ENCODE measurements at places on chromosomes 5 and 9.

- DNase-seq, result no peak
Measured at GRCh38 chr5:173878224-173878967, 9.8 kb upstream of the CPEB4 start.

DNA sequence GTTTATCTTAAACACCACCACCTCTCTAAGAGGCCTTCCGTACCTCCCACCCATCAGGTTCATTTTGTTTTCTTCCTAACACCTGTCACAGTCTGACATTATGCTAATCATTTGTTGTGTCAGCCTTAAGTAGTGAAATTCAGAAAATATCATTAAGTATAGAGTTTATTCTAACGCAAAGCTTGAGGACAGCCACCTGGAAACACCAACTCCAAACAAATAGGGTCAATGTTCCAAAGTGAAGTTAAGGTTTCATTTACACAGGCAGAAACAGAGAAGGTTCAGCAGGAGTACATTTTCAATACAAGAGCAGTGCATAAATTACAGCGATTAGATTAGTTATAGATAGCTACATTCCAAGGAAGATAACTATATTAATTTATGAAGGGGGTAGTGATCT lies 1.3 kb upstream of the SMC5 start:
- no peak for DNase-seq

DNA sequence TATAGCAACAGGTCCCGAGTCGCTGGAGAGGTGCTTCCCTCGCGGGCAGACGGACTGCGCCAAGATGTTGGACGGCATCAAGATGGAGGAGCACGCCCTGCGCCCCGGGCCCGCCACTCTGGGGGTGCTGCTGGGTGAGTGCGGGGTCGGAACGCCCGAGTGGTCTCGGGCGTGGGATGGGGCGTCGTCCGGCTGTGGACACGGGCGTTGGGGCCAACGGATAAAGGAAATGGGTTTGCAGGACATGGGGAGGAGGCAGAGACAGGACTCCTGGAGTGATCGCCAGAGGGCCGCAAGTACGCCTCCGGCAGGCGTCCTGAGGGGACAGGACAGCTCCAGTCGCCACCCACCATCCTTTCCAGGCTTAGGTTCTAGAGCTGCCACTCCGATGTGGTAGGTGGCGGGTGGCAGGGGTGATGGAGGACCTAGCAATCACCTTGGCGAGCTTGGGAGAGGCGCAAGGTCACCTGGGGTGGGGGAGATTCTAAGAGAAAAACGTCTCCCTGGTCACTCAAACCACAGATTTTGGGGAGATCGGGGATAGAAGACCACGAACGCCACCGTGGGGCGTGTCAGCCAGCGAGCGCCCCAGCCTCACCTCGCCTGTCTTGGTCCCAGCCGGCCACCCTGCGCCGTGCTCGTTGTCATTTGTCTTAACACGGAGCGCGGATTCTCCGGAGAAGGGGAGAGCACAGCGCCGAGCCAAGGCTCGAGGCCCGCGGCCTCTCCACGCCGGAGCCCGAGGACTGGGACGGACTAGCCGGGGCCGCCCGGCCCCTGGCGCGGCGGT lies 922 bp downstream of the LMX1B start:
- no peak for DNase-seq

GRCh38 chr9:130885484-130886375 lies 10.9 kb downstream of the QRFP start:
- no peak for DNase-seq

DNA sequence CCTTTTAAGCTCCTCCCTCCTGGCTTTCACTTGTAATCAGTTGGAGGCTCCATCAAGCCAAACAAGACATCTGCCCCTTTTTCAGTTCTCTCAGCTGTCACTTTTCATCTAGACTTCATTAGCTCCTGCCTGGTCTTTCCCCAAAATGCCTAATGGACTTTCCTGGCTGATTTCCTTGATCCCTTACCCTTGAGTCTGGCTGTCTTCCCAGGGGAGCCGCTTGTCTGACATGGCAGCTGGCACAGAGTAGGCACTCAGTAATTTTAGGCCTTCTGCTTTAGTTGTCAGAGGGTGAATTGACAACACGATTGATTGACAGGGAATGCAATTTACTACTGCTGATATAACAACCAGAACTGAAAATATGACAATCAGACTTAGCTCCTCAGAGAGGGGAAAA lies 2.1 kb downstream of the C9orf153 start:
- DNase-seq, result no peak

DNA sequence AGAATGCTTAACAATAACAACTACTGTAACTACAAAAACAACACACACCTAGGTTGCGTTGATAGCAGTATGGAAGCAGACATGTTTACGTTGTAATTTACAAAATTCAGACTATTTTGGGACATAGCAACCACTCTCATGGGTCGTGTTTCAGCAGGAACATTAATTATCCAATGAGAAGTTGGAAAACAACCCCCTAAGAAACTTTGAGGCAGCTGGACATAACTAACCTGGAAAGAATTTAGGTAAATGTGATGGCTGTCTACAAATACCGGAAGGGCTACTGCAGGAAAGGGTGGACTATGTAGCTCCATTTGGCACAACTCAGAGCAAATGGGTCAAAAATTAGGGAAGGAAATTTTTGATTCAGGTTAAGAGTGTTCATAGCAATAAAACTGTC lies 409.3 kb downstream of the ADGRV1 start:
- no peak for DNase-seq

DNA sequence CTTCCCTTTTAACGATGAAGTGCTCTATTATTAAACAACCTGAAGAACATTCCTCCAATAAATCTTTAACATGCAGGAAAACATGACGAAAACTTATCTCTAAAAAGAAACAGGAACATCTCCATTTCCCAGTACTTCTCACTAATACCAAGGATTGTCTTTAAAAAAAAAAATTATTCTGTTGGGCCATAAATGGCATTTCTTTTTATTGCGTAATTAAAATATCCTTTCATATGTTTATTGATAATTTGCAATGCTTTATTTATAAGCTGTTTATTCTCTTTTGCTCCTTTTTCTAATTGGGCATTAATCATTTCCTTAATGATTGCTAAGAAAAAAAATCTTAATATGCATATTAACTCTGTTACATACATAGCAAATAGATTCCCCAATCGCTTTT lies 18.9 kb downstream of the LIFR start:
- DNase-seq, result no peak

- DNase-seq, result no peak
Measured at GRCh38 chr9:72979405-72980100, 26.7 kb upstream of the ALDH1A1 start.

GRCh38 chr5:59992206-59992605 lies 98.7 kb upstream of the PDE4D start:
- no peak for DNase-seq

Measured in stimulated activated CD4-positive, alpha-beta T cell treated with anti-CD3 and anti-CD28 coated beads, TNF-alpha, amount 100 ng/mL, for 1 hour (primary cell).